Activated T-cell treated with anti-CD3 and anti-CD28 coated beads, Interleukin-2, amount 50 U/mL, for 48 hours (primary cell): ENCODE measurements at places on chromosomes 5 and 9.
A peak's percentile ranks its signal among the peaks of the same experiment; 100 is the strongest.

DNA sequence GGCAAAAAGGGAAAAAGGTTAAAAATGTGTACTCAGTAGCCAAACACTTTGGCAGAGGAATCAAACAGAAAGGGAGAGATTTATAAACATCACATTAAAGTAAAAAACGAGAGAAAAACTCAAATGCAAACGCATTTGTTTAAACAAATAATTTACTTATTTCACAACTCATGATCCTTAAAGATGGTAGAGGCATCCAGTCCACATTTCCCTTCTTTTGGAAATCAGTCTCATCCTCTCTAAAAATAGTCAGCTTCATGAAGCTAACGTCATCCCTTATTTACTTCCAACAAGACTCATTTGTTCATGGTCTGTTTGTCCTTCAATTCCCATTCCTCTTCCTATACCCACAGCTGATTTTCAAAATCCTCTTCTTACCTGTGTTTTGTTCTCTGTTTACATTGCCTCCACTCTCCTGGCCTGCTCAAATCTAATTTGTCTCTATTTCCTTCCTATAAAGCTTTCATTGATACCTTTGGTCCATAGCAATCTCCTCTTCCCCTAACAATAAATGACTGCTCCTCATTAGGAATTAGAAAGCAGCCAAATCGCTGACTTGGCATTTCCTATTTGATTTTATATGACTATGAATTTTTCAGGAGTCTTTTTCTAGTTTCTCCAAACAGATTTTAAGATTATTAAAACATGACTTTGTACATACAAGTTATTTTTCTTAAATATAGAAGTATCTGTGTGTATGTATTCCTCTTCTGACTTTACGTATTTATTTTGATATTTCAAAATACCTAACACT, 805.3 kb downstream of the TLE1 start:
- no peak for DNase-seq

DNA sequence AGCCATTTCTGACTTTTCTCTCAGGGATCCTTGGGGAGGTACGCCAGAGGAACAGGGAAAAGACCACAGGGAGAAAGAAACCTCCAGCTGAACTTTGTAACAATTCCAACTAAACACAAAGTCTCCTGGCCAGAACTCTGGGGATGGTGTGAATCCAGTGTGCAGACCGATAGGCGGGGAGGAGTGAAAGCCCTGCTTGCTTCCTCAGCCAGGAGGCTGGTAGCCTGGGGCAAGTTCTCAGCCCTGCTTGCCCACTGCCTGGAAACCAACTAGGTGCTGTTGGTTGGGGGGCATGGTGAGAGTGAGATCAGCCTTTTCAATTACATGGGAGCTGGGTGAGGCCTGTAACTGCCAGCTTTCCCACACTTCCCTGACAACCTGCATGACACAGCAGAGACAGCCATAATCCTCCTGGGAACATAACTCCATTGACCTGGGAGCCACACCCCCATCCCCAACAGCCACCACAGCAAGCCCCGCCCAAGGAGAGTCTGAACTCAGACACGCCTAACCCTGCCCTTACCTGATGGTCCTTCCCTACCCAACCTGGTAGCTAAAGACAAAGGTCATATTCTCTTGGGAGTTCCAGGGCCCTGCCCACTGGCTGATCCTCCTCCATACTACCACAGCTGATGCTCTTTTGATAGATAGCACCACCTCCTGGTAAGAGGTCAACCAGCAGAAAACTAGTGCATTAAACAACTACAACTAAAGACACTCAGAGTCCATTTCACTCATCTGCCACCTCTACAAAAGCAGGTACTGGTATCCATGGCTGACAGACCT, 100.1 kb upstream of the TNFAIP8 start:
- DNase-seq: no peak

GRCh38 chr5:163880302-163880701, 374.9 kb downstream of the MAT2B start:
- no peak for DNase-seq

DNA sequence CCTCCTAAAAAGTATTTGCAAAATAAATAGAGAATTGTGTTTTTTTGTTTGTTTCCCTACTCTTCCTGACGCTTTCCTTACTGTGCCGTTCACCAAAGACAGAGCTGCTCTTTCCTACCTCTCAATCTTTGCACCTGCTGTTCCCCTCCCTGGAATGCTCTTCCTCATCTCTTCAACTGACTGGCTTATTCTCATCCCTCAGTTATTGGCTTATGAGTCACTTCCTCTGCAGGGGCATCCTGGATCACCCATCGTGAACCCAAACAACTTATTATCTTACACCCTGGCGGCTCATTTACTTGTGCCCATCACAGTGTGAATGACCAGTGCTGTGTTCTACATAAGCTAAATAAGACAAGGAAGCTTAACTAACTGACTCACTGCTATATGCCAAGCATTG, 36.1 kb upstream of the CCNG1 start:
- DNase-seq: no peak

DNA sequence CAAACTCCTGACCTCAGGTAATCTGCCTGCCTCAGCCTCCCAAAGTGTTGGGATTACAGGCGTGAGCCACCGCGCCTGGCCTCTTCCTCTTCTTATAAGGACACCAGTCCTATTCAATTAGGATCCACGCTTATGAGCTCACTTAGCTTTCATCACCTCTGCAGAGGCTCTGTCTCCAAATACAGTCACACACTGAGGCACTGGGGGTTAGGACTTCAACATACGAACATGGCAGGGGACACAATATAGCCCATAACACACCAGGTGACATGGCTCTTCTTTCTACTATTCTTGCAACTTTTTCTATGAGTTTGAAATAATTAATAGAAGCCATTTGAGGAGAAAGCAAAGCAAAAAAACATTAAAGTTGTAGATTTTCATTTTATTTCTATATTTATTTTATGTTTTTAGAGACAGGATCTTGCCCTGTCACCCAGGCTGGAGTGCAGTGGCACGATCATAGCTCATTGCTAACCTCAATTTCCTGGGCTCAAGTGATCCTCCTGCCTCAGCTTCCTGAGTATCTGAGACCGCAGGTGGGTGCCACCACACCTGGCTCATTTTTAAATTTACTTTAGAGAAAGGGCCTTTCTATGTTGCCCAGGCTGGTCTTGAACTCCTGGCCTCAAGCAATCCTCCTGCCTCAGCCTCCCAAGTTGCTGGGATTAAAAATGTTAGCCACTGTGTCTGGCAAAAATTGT, 6.0 kb upstream of the PRRT1B start:
- no peak for DNase-seq

GRCh38 chr5:177094224-177095087, 7.7 kb downstream of the FGFR4 start:
- no peak for DNase-seq

GRCh38 chr5:114665551-114665950, 303.7 kb downstream of the KCNN2 start:
- no peak for DNase-seq

DNA sequence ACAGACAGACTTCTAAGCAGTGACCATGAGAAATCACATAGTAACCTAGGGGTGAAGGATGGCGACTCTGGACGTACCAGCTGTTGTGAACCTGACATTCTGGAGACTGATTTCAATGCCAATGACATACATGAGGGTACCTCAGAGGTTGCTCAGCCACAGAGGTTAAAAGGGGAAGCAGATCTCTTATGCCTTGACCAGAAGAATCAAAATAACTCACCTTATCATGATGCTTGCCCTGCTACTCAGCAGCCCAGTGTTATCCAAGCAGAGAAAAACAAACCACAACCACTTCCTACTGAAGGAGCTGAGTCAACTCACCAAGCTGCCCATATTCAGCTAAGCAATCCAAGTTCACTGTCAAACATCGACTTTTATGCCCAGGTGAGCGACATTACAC, 38.0 kb upstream of the CCDC152 start:
- no peak for DNase-seq

GRCh38 chr9:126471084-126471624, 142.6 kb upstream of the LMX1B start:
- peak; percentile 88 for DNase-seq

GRCh38 chr5:150052956-150053712, 33.2 kb downstream of the CSF1R start:
- no peak for DNase-seq

DNA sequence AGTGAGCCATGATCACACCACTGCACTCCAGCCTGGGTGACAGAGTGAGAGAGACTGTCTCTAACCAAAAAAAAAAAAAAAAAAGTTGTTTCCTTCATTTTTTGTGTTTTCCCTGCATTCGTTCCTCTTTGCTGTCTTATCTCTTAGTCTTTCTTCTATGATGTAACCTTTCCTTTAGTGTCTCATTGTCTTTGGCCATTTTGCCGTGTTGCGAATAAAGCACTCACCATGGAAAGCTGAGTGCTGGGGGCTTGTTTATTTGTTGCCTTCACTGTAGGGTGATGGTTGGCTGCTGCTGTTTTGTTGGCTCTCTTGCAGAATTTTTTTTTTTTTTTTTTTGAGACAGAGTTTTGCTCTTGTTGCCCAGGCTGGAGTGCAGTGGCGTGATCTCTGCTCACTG, 7.7 kb downstream of the EHMT1 start:
- DNase-seq: no peak

- no peak for DNase-seq
These were observed 36.6 kb upstream of the SPTLC1 start for GRCh38 chr9:92151691-92152393.

GRCh38 chr5:180104168-180104530, 32.6 kb upstream of the RNF130 start:
- DNase-seq: no peak

DNA sequence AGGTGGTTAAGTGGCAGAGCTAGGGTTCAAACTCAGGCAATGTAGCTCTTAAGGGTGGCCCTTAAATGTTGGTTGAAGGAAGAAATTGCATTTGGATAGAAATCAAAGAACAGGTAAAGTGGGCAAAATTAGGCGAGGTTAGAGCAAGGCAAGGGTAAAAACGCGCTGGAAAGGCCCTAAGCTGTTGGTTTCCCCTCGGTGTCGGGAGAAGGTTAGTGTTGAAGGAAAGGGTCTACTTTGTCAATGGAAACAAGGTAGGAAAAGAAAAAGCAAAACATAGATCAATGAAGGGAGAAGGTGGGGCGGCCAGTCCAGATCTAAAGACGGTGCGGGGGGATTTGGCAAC, 431 bp downstream of the FASTKD3 start:
- DNase-seq: no peak

GRCh38 chr9:17824616-17825264, 245.9 kb downstream of the SH3GL2 start:
- DNase-seq: no peak

GRCh38 chr5:74954919-74955318, 88.7 kb upstream of the FAM169A start:
- no peak for DNase-seq

GRCh38 chr5:1008451-1009358, at the start of gene NKD2:
TSS of gene NKD2 (plus strand) at chr5:1008802. CDS start at chr5:1009058, 256 bp downstream.
- peak; percentile 73 for DNase-seq

GRCh38 chr9:38185647-38186403, 116.8 kb upstream of the SHB start:
- DNase-seq: no peak

DNA sequence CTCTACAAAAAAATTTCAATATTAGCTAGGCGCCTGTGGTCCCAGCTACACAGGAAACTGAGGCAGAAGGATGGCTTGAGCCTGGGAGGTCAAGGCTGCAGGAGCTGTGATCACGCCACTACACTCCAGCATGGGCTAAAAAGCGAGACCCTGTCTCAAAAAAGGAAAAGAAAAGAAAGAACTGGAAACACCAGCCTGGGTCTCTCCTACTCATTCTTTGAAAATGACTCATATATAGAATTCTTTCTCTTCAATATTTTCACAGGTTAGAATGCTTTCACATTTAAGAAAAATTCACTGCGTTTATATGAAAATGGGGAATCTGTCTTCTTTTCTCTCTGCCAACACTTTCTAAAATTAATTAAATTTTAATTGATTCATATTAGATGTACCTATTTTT, 115.6 kb downstream of the TRPM6 start:
- DNase-seq: peak; percentile 38

- no peak for DNase-seq
These were observed 61.9 kb downstream of the FAM78A start for GRCh38 chr9:131214286-131214856.

DNA sequence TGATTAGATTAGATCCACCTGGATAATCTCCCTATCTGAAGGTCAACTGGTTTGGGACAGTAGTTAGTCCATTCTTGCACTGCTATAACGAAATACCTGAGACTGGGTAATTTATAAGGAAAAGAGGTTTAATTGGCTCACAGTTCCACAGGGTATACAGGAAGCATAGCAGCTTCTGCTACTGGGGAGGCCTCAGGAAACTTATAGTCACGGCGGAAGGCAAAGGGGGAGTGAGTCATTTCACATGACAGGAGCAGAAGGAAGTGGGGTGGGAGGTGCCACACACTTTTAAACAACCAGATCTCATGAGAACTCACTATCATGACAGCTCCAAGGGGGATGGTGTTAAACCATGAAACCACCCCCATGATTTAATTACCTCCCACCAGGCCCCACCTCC, 9.9 kb downstream of the C9orf40 start:
- DNase-seq: peak; percentile 39

GRCh38 chr9:88949425-88949824, 41.8 kb upstream of the S1PR3 start:
- no peak for DNase-seq

DNA sequence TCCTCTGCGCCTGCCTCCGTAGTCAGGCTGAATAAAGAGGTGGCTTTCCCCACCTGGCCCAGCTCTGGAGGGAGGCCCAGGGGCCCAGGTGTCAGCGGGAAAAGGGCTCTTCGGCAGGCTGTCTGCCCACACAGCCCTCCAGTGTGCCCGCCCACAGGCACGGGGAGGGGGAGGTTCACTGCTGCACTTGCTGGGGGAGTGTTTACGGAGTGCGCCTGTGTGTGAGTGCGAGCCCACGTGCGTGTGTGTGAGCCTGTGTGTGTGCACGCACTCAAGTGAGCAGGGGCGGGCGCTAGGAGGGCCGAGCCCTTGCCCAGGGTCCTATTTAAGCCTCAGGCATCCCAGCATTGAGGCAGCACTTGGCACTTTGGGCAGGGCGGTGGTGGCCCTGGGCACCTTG, 10.9 kb downstream of the DNLZ start:
- DNase-seq: no peak

- DNase-seq: no peak
These were observed 11.3 kb downstream of the SMARCA2 start for GRCh38 chr9:2026220-2026997.

- no peak for DNase-seq
These were observed 67.8 kb upstream of the SLC1A1 start for GRCh38 chr9:4422495-4422894.
